ENCODE measurements at places on chromosomes 11 and 22. TPM values are rescaled to one million over a fixed set of nuclear protein-coding genes. Genes with fewer than 3 reads are reported as not detected.

DNA sequence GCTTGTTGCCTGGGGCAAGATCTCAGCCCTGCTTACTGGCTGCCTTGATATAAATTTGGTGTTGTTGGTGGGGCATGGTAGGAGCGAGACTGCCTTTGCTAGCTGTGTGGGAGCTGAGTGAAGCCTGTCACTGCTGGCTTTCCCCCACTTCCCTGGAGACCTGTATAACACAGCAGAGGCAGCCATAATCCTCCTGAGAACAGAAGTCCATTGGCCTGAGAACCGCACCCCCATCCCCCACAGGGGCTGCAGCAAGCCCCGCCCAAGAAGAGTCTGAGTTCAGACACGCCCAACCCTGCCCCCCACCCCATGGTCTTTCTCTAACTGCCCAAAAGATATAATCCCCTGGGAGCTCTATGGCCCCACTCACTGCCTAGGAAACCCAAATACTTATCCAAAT, 39.2 kb upstream of the ARHGAP42 start:
- no peaks in the 10 kb centered on the region for H3K36me3 ChIP-seq
- H3K27ac ChIP-seq, result no peak overlapping the region
- DNase-seq, result no peak
- H3K27me3 ChIP-seq, result no peaks in the 10 kb centered on the region
- H3K4me1 ChIP-seq, result no peaks in the 10 kb centered on the region
- H3K4me3 ChIP-seq, result no peak overlapping the region

- DNase-seq, result peak; percentile 85
- peaks cover 35% of the 10 kb centered on the region for H3K4me1 ChIP-seq
- H3K4me3 ChIP-seq, result peak overlapping the region; percentile 75
Observed at GRCh38 chr11:96388891-96389719, 607 bp downstream of the CCDC82 start.

MCHR1 gene
- 0.42 TPM for polyA plus RNA-seq

CNTF gene
- polyA plus RNA-seq, result 0.64 TPM

FGF4 gene
- polyA plus RNA-seq, result not detected

Data from left lung (tissue), 14 donors.